ENCODE measurements at places on chromosomes 11 and 22.

GRCh38 chr22:43493297-43493696 lies 81.5 kb downstream of the MPPED1 start:
- DNase-seq, result no peak

GRCh38 chr22:22763512-22763911 lies 119.1 kb downstream of the GGTLC2 start:
- no peak for DNase-seq

- DNase-seq, result no peak
These were observed 594.1 kb downstream of the BRD1 start for GRCh38 chr22:49233507-49234100.

DNA sequence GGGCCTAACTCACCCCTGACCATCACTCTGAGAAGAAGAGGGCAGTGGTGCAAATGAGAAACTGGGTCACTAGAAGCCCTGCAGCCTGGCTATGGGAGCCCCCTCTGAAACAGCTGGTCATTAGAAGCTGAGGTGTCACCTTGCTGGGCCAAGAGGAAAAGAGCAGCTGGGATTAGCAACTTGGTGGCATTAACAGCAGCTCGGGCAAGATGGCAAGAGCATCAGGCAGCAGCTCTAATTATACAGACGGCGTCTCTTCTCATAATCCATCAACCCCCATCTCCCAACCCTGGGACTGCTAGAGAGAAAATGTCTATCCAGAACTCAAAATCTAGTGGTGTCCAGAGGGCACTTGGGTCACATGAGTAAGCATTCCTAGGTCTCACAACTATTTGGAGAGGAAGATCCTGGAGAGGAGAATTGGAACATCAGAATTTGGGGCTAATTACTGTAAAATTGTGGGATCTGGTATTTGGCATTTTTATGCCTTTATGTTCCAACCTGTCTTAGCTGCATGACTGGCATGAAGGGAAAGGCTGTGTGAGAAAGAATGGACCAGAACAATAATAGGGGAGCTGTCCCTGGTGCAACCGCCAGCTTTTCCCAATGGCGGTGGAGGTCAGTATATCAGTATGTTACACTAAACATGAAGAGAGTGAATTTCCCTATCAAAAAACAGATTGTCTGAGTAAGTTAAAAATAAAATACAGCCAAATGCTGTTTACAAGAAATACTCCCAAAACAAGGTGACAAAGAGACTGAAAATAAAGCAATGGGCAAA lies 7.6 kb upstream of the LMO1 start:
- DNase-seq, result no peak

Measured in activated T-cell treated with anti-CD3 and anti-CD28 coated beads, Interleukin-2, amount 50 U/mL, for 72 hours (primary cell).